ENCODE measurements at places on chromosomes 7 and 10.

- no peak for DNase-seq
Observed at GRCh38 chr7:131819891-131820290, 263.5 kb upstream of the PODXL start.

DNA sequence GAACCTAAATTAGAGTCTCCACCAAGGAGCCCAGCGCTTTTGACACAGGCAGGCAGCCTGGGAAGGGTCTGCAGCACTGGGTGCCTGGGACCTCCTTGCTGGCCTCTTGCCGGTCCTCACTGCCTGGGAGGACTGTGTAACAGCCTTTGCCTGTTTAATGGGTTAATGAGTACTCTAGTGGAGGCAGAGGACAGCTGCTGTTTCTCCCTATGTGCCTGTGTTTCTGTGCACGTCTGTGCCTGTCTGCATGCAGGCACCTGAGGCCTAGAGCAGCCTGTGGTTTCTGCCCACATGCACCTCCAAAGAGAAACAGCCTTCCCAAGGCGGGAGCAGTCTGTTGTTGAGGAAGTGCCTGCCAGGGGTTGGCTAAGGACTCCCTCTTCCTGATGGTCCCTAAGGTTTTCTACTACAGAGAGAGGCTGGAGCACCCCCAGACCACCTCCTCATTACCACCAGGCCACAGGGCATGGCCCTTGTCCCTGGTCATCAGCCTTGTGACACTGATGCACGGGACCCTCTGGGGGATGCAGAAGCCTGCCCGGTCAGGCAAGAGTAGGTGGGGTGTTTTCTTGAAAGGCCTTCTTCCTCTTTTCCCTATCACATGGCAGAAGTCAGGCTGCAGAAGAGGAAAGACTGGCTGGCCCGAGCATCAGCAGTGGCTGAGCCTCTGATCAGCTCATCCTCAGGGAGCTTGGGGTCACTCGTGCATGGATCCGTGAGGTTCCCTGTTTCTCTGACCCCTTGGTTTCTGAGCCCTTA, 14.2 kb downstream of the SLC29A3 start:
- no peak for DNase-seq

- DNase-seq: no peak
Observed at GRCh38 chr7:154566877-154567276, 436.0 kb downstream of the PAXIP1 start.

GRCh38 chr7:24974026-24974832, 5.7 kb downstream of the OSBPL3 start:
- DNase-seq: no peak

- no peak for DNase-seq
Observed at GRCh38 chr7:82674268-82674667, 230.7 kb upstream of the CACNA2D1 start.

- DNase-seq: no peak
Observed at GRCh38 chr7:70595370-70595754, 536.6 kb upstream of the GALNT17 start.

GRCh38 chr10:128606055-128606454, 479.8 kb upstream of the MKI67 start:
- DNase-seq: no peak

DNA sequence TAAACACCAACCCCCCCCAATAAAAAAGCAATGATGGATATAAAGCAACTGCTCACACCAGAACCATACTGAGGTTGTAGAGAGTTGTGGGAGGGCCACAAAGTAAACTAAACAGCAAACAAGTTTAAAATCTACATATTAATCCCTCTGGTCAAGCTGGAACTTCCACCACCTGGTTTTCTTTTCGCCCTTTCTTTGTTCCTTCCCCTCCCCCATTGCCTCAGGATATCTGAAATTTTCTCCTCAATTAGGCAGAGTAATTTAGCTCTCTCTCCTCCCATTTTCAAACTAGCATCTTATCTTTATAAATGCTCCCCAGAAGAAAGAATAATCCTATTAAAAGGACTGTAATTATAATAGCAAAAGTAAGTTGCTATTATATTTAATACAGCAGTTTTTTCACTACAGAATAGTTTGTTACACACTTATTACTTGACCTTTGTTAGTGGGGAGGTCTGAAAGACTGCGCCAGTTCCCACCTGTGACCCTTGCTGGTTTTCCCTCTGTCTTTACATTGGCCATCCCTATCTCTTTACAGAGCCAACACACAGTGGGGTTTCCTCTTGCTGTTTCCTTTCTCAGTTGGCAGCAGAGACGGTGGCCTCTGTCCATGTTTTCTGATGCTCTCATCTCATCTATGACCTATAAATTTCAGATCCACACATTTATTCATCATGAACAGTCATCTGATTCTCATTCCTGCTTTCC, 235.4 kb downstream of the RNLS start:
- no peak for DNase-seq

DNA sequence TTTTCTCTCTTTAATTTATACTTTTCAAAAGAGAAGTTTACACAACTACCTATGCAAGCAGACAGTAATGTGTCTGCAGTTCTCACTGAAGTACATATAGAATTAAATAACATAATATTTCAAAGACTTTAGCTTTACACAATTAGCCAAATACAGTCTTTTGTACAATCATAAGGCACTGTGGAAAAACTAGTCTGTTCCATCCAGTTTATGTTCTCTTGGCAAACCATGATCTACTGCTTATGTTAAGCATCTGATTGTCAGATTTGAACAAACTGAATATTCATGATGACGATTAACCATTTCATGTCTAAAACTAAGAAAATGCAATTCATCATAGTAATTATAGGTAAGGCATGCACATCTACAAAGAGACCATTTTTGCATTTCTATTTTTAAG, 842 bp downstream of the SEMA3A start:
- DNase-seq: no peak

DNA sequence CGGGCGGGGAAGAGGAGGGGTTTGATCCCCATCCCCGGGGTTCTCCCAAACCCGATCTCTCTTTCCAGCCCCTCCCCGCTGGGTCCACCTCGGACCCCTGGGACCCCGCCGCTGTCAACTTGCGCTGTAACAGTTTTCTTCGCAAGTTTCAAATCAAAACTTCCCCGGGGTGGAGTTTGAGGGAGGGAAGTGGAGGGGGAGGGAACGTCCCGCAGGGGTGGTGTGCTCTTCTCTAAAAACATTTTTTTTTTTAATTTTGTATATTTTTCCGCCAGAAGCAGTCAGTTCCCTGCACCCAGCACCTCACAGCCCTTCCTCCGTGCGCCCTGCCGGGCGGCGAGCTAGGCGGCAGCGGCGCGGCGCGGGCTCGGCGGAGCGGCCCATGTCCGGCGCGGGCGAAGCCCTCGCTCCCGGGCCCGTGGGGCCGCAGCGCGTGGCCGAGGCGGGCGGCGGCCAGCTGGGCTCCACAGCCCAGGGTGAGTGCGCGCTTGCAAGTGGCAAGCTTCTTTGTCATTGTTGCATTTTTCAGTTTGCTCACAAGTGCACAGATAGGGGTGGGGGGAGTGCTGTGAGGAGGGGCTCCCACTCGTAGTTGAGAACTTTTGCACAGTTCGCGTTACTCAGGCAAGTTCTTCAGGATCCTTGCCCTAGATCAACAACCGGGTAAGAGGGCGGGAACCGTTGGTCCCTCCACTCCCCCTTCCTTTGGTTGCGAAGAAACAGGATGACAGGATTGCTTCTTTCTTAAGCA, 933 bp downstream of the MDFIC start:
- peak; percentile 41 for DNase-seq

DNA sequence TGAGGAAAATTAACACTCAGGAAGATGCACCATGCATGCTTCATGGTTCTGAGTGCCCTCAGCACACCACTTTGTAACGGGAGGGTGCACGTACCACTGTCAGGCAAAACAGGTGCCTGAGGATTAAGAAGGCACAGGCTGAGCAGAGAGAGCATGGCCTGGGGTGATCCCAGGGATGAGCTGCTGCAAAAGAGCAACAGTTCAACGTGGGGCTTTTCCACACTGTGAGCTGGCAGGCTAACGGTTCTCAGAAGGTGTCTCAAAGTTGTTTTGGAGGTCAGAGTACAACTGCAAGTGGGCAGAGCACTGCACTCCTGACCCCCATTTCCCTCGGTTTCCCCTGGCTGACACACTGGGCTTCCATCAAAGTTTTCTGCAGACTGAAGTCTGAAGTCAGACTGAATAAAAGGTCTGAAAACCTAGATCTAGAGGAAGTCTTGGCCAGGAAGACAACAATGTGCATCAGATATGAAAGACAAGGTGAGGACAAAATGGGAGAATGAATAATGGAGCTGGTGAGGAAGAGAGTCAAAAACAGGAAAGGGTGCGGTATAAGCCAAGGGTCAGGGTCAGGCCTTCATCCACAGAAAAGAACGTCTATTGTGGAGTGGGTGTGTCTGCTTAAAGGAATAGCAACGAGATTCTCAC, 20.5 kb downstream of the ZNF438 start:
- no peak for DNase-seq

DNA sequence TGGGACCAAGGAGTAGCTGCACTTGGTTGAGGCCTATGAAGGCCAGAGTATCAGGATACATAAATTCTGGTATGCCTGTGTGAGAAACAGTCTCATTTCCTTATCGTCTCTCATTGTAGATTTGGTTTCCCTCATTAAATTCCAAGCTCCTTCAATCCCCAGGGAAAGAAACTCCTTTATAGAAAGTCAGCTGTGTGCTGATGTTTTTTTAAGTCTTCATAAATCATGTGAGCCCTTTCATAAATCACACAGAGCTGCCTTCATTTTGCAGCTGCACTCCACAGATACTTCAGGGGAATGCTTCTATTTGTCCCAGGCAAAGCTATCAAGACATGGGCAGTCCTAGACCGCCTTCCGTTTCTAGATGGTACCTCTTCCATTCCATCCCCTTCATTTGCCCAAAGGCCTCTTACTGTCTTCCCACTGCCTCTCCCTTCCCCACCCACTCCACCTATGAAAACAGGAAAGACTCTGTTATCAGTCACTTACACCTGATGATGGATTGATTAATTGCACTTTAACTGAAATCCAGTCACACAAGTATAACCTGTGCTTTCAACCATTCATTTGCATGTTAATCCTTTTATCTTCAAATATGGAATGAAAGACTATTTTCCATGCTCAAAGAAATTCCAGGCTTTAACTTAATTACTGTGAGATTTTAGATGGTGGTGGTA, 290.2 kb downstream of the C7orf25 start:
- DNase-seq: no peak

GRCh38 chr7:20595971-20596370, 19.5 kb upstream of the ABCB5 start:
- DNase-seq: no peak

- DNase-seq: no peak
Observed at GRCh38 chr10:97943294-97943693, 87.1 kb downstream of the CRTAC1 start.

- no peak for DNase-seq
Observed at GRCh38 chr10:4141471-4141870, 356.5 kb upstream of the KLF6 start.

- no peak for DNase-seq
Observed at GRCh38 chr10:118383063-118383689, 41.1 kb upstream of the FAM204A start.

DNA sequence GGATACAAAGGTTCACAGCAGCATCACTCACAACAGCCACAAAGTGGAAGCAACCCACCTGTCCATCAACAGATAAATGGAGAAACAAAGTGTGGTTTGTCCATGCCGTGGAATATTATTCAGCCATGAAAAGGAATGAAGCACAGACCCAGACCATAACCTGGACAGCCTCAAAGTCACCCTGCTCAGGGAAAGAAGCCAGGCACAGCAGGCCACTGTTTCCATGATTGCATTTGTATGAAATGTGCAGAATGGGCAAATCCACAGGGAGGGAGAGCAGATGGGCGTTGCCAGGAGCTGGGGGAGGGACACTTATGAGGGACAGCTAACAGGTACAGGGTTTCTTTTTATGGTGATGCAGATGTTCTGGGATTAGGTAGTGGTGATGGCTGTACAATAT, 30.3 kb downstream of the FOXL3 start:
- no peak for DNase-seq

DNA sequence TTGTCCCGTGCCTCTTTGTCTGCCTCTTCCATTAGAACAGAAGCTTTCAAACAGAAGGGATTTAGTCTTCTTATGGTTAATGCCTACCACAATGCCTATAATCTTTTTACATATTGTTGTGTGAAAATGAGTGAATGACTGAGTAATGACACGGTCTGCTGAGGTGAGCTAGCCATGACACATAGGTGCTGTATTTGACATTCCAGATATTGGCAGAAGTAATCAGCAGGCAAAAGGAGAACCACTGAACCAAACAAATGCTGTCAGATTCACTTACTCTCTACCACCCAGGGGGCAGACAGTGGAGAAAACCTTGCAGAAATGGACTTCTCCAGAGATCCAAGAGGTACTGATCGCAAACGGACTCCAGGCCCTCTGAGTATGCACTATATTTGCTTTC, 377.2 kb upstream of the VWC2 start:
- no peak for DNase-seq

- DNase-seq: no peak
Observed at GRCh38 chr10:77179015-77179695, 458.5 kb downstream of the KCNMA1 start.

DNA sequence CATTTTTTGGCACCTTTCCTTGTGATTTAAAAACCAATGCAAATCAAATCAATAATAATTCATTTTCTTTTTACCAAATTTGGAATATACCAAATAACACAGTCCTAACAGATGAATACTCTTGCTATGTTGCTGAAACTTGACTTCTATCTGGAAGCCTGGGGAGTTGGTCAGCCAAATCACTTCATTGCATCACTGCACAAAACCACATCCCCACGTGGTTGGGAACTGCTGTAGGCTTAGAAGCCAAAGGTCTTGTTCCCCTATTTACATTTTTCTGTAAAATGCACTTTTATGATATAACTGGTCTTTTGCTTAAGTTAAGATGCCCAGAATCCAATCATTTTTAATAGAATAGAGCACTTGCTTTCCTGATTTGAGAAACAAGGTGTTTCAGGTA, 15.2 kb downstream of the GPR85 start:
- no peak for DNase-seq

DNA sequence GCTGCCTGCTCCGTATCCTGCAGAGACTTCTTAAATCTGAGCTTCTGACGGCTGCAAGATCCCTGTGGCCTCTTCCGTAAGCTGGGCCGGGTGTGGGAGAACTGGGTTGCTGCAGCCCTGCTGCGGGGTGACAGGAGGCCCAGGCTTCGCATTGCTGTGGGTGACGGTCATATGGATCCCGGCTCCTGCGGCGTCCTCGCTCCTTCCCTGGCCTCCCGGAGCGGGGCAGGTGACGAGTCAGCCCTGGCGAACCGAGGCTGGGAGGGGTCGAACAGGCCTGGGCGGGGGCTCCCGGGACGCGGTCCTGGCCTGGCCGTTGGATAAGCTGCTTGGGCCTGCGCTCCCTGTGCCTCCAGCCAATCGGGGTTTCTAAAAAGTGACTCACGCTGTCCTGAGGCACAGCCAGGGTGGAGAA, 7.8 kb upstream of the UBE2D1 start:
- no peak for DNase-seq

All from stimulated activated CD8-positive, alpha-beta memory T cell treated with anti-CD3 and anti-CD28 coated beads, Interleukin-7, amount 100 ng/mL, for 4 hours (primary cell).